ENCODE measurements at places on chromosomes 16 and 17.

GRCh38 chr16:83676086-83676485, 131.7 kb upstream of the HSBP1 start:
- DNase-seq: no peak

DNA sequence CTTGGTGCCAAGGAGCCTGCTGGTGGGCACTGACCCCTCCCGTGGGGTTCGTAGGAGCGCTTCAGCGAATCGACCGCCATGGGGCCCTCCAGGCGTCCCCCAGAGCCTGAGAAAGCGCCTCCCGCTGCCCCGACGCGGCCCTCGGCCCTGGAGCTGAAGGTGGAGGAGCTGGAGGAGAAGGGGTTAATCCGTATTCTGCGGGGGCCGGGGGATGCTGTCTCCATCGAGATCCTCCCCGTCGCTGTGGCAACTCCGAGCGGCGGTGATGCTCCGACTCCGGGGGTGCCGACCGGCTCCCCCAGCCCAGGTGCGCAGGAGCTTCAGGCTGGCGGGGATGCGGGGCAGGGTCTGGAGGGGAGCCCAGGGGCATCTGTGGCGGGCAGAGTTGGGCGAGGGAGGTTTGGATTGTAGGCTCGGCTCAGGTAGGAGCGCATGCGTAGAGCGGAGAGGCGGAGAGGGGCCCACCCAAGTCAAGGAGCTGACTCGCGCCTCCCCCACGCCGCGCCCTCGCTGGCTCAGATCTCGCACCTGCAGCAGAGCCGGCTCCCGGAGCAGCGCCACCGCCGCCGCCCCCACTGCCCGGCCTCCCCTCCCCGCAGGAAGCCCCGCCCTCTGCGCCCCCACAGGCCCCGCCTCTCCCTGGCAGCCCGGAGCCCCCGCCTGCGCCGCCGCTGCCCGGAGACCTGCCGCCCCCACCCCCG, 19.8 kb downstream of the FMNL1 start:
- no peak for DNase-seq

GRCh38 chr16:65776639-65777183, 589.8 kb upstream of the CDH5 start:
- DNase-seq: no peak

DNA sequence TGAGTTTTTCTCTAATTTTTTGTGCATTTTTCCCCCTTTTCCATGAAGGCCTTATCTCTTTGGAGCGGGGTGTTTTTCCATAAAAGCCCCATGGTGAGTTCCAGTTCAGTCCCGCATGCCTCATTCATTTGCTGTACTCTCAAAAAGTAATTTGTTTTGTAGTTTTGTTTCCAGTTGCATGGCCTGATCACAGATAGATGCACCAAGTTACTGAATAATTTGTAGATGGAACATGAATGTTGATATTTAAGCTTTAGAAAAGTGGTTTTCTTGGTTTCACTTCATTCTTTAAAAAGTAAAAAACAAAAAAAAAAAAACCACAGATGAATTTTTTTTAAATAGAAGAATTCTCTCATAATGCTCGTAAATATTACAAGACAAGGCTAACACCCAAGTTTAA, 349.2 kb downstream of the BCAS3 start:
- DNase-seq: no peak

- DNase-seq: no peak
Observed at GRCh38 chr17:65243838-65244625, 106.9 kb downstream of the RGS9 start.

GRCh38 chr17:32827227-32827626, 49.7 kb downstream of the MYO1D start:
- DNase-seq: no peak

DNA sequence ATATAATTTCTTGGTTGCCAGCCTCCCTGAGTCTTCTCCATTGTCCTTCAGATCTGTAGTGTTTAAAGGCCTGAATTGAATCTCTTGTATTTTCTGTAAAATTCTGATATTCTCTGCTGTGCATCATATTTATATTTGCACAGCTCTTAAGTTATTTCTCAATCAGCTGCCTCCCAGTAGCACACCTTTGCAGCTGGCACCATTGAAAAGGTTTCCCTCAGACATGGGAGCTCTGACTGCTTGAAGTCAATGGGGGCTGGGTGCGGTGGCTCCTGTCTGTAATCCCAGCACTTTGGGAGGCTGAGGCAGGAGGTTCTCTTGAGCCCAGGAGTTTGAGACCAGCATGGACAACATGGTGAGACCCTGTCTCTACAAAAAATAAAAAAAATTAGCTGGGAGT, 40.4 kb downstream of the PITPNC1 start:
- no peak for DNase-seq

DNA sequence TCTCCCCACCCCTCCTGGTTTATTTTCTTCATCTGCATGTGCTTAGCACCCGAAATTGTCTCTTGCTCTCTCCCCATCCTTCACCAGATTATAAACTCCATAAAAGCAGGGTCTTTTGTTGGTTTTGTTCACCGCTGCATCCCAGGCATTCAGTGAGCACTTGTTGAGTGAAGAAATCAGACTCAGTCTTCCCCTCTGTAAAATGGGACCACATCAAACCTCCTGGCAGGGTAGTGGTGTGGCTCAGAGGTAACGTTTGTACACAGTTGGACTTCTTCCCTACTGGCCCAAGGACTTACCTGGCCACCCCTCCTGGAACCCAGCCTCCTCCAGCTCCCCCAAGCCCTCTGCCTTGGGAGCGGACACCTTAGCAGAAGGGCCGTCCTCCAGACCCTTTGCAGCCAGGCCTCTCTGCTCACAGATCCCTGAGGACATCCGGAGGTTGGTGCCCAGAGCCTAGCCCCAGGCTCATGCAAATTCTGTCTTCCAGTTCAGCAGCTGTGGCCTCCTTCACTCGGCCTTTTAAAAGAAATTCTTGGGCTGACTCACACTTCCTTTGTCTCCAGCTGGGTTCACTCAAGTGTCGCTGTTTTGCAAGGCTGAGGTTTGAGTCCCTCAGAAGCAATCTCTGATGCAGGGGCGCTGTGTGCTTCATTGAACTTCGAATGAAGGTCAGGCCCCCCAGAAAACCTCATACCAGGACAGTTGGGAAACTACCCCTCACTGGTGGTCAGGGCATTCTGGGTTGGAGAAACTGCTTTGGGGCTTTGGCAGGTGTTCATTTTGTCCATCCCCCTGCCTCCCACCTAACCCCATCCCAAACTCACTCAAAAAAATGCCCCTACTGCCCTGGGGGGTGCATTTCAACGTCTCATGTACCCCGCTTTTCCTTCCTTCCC, 16.8 kb upstream of the RMI2 start:
- DNase-seq: no peak

- no peak for DNase-seq
Observed at GRCh38 chr17:41326173-41327145, 10.9 kb upstream of the KRTAP17-1 start.

DNA sequence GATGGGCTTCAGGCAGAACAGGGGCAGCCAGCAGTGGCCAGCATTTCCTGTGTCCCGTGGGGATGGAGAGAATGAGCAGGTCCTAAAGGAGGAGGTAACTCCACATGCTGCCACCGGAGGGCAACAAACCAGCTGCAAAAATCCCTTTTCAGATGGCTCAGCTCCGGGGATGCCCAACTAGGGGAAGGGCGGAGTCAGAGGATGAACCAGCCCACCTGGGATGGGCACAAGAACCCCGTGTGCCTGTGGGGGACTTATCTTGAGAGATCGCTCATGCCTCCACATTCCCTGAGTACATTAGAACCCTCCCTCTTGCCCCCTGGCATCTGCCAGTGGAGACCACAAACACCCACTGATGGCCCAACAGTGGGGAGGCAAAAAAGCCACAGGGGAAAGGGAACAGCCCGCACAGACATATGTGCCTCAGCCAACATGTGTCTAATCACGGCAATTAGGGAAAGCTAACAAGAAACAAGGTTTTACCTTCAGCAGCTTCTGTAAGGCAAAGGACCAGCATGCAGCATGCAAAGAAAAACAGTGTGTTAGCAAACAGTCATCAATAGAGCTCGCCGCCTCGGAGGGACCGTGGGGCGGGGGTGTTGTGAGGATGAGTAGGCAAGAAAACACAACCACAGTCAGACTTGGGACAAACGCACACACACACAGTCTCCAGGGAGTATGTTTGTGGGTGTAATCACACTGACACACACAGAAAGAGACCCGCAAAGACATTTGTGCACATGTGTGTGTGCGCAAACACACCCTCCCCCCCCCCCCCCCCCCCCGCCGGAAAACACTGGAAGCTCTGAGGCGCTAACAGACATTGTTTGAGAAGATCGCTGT, 64.0 kb downstream of the MYO18A start:
- DNase-seq: no peak

GRCh38 chr17:38871247-38872015, 1.6 kb downstream of the LASP1 start:
- peak; percentile 72 for DNase-seq

GRCh38 chr17:27563532-27563931, 67.5 kb upstream of the LGALS9 start:
- no peak for DNase-seq

GRCh38 chr16:86726340-86726739, 148.0 kb downstream of the FOXL1 start:
- DNase-seq: no peak

DNA sequence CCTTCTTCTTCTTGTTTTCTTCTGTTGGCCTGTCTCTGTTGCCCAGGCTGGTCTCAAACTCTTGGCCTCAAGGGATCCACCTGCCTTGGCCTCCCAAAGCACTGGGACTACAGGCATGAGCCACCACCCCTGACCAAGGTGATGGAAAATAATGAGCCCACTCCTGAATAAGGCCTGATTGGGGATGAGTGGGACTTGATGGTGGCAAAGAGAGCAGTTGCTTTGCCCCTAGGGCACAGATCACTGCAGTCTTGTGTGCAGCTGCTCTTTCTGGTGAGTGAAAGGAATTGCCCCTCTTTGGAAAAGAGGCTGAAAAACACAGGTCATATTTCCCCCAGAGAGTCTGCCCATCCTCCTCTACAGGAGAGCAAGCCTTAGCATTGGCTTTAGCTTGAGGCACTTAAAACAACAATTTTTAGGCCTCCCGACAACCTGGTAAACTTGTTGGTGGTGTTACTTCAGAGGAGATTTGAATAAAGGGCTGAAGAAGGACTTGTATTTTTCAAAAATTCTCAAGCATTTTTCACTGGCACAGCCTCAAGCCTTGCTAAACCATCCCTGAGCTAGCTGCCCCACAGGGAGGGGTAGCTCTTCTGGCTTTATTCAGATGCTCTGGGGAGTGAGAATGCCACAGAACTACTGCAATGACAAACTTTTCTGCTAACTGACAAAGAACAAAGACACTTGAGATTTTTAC, 6.1 kb upstream of the PDP2 start:
- no peak for DNase-seq

DNA sequence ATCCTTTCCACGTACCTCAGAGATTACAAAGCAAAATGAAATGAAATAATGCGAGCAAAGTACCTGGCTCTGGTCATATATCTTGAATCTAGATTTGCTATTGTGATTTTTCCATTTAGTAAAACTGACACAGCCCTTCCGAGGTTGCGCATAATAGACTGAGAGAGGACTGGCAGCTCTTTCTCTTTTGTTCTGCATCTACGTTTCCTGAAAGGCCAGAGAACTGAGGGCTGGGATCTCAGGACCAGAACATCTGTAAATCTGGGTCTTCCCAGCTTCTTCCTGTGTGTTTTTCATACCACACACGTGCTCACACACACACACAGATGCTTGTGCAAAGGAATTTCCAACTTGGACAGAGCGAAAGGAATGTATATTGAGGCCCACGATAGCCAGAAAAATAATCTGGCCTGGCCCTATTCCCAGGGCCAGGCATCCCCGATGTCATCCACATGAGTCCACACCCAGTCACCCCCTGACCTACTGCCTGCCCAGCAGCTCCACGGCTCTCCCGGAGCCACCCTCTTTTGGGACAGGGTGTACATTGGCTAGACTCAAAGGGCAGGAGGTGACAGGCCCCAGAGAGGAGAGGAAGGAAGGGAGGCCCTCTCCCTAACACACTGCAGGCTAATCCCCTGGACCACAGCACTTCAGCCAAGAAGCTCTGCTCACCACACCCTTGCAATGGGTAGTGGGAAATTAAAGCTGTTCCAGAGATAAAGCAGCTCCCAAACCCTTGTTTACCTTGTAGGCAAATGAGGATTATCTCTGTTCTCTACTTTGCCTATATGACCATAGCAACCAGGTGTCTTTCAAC, 41.8 kb downstream of the NOL11 start:
- no peak for DNase-seq

DNA sequence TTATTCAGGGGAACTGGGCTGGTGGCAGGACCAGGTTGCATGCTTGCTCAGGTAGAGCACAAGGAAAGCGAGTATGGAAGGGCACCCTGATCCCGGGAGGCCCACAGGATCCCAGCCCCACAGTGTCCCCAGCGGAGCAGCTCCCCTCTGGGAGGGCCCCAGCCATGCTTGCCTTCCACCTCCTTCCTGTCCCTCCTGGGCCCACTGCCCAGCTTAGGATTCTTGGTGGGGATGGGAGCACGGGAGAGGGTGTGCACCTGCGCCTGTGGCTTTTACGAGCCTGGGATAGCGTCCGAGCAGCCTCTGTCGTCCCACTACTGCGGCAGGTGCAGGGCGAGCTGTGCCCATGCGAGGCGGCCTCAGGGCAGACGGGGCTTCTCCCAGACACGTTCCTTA, 114.5 kb downstream of the BANP start:
- DNase-seq: no peak

DNA sequence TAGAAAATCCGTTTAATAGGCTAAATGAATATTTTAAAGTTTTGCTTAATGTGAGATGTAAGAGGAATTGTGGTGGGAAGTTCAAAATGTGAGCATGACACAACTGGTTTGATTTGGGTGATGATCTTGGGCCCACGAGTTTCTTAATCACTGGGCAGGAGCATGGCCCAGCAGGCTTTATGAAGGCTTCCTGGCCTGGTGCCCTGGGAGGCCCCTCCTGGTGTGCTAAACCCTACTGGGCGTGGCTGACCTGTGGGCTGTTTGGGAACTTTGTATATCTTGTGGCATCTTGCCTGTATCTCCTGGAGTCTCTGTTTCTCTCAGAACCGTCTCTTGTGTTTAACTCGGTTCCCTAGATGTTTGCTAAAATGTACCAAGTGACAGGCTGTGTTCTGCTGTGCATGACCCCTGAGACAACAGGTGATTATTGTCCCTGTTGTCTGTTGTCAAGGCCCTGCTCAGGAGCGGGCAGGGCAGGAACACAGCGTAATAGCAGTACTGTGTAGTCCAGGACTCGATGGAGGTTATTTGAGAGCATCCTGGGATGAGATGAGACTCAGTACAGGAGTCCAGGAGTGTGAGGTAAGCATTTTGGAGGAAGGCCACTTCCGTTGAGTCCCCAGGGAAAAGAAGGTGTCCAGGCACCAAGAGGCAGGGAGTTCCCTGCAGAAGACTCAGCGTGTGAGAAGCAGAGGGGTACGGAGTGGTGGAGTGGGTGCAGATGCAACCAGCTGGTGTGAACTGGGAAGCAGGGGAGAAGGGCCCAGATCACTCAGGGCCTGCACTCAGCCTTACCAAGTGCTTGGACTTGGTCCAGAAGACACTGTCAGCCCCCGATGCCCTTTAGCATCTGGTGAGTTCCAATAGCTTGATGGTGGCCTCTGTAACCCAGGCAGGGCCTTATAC, 48.5 kb downstream of the B9D1 start:
- DNase-seq: no peak
